ENCODE measurements at places on chromosomes 2 and 18.

- no peak for DNase-seq
Measured at GRCh38 chr2:48419884-48420511, 110.0 kb upstream of the STON1 start.

GRCh38 chr2:49737606-49738005, 583.3 kb upstream of the FSHR start:
- DNase-seq: no peak

GRCh38 chr2:101082998-101083397, 68.2 kb downstream of the TBC1D8 start:
- DNase-seq: no peak

- no peak for DNase-seq
Measured at GRCh38 chr18:63286926-63287325, 32.6 kb downstream of the BCL2 start.

GRCh38 chr2:57881998-57882888, 164.4 kb upstream of the VRK2 start:
- DNase-seq: no peak

Measured in naive thymus-derived CD8-positive, alpha-beta T cell (primary cell).